B cell (primary cell): ENCODE measurements at places on chromosomes 2 and 18.

GRCh38 chr2:60331115-60331809 is 222.2 kb downstream of the BCL11A start:
- no peak for DNase-seq

DNA sequence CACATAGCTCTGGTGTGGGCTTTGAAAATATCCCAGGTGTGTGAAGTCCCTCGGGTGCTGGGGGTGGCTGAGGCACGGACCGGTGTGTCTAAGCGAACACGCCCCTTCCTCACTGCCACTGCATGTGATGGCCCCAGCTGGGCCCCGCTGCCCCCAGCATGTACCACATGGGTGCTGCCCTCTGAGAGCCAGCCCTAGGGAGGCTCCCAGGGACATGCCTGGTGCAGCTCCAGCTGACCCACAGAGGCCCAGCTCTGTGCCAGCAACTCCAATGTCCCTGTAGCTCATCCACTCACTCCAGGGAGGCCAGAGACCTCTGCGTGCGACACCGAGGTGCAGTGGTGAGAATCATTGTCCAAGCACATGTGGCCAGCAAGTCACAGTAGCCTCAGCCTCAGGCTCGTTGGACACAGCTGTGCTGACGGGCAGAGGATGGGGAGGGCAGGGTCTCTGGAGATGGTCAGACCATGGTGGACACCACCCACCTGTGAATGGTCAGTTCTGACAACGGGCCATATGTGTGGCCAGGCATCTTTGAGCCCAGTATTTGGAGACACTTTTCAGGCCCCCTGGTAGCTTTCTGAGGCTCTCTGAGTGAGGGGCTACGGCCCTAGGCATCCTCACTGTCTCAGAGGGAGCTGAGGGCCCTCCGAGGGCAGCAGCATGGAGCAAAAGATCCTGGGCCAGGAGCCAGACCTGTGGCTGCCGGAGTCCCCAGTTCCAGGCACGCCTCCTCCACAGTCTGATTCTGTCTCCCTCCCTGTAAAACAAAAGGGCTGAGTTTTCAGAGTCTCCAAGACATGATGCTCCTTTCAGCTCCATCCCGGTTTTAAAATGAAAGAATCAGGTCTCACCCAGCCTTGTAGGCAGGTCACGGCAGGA is 220.7 kb downstream of the NDUFA10 start:
- DNase-seq, result no peak

- no peak for DNase-seq
Measured at GRCh38 chr2:234761910-234762309, 189.9 kb upstream of the SH3BP4 start.

- DNase-seq, result no peak
Measured at GRCh38 chr2:71925268-71926088, 222.2 kb downstream of the CYP26B1 start.

- no peak for DNase-seq
Measured at GRCh38 chr2:29802986-29803385, 118.4 kb downstream of the ALK start.

- DNase-seq, result no peak
Measured at GRCh38 chr2:230684270-230685168, 28.1 kb upstream of the CAB39 start.
